Activated gamma-delta T cell treated with Interleukin-2 at 50 U/mL for 16 hours (primary cell): ENCODE measurements at places on chromosomes 12 and 14.

DNA sequence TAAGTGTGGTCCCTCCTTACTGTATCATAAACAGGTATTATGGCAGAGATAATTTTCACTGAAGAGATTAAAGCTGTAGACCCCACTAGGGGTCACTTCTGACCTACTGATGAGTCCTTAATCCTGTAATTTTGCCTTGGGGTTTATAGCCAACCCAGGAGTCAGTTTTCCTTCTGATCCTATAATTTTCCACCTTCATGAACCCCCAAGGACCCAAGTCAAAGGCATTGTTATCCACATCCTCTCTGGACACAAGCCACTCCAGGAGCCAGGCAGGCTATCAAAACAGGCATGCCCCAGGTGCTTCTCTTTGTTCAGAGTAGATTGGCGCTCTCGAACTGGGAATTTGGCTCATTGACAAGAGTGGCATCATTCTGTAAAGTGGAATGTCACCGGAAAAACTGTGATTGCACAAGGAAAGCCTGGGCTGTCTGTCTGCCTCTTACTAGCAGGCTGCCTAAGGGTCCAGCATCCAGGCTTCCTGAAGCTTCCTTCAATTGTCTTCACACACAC, 1523.2 kb upstream of the FLRT2 start:
- DNase-seq = no peak

- no peak for DNase-seq
These were observed 1.3 kb upstream of the DYRK2 start for GRCh38 chr12:67647181-67647798.

- no peak for DNase-seq
These were observed 32.6 kb upstream of the ARHGAP5 start for GRCh38 chr14:32044454-32044853.

DNA sequence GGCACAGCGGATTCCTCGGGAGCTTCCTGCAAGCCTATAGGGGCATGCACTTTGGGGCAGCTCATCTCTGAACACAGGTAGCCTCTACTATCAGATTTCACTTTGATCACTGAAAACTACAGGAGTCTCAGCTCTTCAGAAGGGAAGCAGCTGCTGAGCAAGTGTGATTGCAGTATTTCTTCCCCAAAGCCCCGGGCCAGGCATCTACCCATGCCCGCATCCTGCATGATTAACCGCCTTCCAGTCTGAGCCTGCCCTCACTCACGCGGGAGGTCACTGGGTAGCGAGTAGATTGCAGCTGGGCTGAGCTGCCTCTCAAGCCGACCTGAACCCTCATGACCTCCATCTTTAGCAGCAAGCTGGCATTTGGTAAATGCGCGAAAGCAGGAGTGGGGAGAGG, 334.7 kb downstream of the DPF3 start:
- no peak for DNase-seq

GRCh38 chr14:41899416-41899815, 292.7 kb downstream of the LRFN5 start:
- no peak for DNase-seq

DNA sequence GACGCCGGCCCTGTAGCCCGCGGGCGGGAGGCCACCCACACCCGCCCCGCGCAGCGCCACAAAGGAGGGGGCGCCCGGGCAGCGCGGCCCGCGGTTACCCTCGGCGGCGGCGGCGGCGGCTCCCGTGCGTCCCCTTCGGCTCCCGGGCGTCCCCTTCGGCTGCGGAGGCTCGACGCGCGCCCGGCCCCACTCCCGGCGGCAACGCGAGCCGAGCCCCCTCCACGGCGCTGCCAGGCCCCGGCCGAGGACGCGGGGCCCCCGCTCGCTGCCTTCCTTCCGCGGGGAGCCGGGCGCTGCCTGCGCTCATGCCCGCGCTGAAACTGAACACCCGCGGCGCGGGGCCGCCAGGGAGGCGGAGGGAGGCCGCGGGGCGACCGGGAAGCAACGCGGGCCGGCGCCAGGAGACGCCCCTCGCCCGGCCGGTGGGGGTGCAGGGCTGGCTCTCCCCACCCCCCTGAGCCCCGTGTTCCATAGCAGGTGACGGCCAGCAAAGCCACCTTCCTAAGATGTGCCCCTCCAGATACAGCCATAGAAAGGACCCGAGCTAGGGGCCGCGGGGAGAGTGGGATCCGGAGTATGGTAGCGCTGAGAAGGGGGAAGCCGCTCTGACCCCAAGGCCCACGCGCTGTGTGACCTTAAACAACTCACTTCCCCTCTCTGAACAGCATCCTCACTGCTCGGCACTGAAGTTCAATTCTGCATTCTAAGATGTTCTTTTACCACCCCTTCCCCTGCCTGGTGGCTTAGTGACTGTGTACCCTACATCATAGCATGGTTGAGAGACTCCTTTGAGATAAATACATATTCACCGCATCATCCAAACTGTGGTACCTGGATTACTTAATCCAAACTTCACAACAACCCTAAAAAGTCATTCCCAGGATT, 42.8 kb downstream of the KDM2B start:
- peak; percentile 26 for DNase-seq

DNA sequence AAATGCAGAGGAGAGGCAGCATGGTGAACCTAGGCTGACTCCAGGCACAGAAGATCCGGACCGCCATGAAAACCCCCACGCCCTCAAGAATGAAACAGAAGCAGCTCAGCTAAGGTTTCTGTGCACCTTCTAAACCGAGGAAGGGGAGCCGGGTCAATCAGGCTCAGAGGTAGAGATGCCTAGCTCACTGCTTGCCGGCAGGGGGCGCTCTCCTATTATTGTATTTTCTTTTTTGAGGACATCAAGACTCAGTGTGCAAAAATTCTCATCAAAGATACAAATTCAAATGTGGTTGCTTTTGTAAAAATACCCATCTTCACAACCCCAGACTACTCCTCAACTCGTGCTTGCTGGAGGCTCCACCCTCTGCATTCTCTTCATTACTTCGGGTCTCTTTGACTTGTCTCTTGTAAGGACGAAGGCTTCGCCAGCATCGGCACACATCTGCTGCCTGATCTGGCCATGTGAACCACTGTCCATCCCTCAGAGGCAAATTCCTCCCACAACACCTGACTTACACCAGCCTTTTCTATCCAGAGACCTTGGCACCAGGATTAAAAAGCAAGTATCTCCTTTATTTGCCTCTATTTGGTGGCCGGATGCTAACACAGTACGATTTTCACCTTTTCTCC, 33.4 kb upstream of the RNASE3 start:
- DNase-seq = peak; percentile 72
